ENCODE measurements at places on chromosomes 2 and 18.

GRCh38 chr2:232249096-232249495 is 129.5 kb upstream of the ALPP start:
- no peak for DNase-seq

- no peak for DNase-seq
Measured at GRCh38 chr2:164595031-164595430, 26.3 kb downstream of the GRB14 start.

DNA sequence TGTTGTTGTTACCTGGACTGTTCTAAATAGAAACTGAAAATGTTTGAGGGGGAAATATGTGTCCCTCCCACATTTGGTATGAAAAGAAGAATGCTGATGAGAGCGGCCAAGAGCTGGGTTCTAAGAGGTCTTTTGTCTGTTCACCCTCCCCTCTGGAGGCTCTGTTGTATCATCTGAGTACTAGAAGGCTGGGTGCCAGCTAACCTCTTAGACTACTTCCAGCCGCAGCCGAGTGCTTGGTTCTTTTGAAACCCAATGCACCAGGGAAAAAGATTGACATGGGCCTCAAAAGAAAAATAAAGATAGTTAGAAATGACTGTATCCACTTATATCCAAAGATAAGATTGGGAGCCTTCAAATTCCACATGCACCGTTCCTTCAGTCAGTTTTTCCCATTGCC is 255.9 kb downstream of the TXNL1 start:
- no peak for DNase-seq

DNA sequence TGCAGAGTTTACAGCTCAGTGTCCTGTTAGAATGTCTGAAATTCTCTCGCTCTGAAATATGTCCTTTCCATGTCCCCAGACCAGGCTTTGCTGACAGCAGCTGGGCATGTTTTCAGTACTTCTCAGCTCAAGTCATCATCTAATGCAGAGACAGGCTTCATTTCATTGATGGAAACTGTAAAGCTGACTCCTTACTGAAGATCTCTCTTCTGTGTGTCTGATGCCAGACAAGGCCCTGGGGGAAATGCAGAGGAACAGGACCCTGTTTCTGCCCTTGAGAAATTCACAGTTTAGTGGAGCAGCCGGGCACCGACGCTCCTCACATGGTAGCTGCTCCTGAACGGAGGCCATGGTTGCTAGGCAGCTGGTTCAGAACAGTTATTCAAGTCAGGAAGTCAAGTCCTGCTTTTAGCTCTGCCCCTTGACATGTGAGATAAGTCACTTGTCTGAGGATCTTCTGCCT is 24.6 kb upstream of the FZD7 start:
- DNase-seq: no peak

GRCh38 chr2:232539298-232540231 is at the start of gene CHRNG:
CHRNG (plus strand) TSS chr2:232539692; CDS start chr2:232539748, 56 bp downstream.
- no peak for DNase-seq

DNA sequence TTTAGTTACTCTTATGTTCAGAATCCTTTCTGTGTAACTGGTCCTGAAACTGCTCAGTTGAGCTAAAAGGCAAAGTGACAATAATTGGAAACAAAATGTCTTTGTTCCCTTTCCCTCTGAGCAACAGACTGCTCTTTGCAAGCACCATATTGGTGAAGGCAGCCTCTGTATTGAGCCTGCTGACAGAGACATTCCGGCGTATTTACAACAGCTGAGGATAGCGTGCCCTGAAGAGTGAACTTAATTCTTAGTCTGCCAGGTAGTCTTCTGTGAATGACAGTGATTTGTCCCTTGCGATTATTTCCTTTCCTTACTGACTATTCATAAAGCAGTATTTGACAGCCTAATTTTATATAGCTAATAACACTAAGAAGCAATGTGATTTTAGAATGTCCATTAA is 239.1 kb downstream of the CPS1 start:
- no peak for DNase-seq

GRCh38 chr2:200054681-200055468 is 99.5 kb downstream of the MAIP1 start:
- no peak for DNase-seq

Data from activated CD4-positive, alpha-beta T cell treated with anti-CD3 and anti-CD28 coated beads for 24 hours (primary cell).